ACHN (cell line): ENCODE measurements at places on chromosomes 6 and 20.

GRCh38 chr20:2692036-2692885 is at the start of gene EBF4:
TSS of gene EBF4 (plus strand) at chr20:2692780. CDS start at chr20:2693646, 866 bp downstream.
- DNase-seq, result peak; percentile 31

DNA sequence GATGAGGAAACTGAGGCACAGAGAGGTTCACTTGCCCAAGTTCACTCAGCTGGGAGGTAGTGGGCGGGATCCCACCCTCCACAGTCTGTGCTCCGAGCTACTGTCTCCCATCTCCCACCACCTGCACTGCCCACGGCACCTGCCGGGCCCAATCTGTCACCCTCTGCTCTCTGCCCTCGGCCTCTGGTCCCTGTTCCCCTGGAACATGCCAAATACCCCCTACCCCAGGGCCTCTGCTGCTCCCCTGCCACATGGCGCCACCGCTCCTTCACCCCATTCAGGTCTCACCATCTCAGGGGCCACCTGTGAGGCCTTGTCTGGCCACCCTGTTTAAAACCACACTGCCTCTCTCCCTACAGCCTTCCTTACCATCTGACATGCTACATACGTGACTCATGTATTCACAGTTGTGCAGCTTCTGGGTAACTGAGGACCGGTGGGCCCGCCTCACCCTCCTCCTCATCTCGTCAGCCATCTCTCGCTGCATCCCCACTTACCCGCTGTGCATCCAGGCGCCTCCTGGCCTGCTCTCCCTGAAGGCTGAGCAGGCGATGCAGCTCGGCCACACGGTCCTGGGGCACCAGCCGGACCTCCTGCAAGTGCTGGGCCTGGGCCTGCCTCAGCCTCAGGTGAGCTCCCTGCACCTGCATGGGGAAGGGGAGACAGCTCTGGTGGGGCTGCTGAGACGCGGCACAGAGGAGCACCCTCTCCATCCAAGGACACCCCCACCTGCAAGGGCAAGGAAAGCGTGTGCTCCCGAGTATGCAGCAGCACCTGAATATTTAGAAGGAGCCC is 50.6 kb downstream of the GINS1 start:
- no peak for DNase-seq

- peak; percentile 26 for DNase-seq
Measured at GRCh38 chr6:145887969-145888368, 73.4 kb upstream of the FBXO30 start.

GRCh38 chr20:20498076-20498861 is 130.4 kb downstream of the INSM1 start:
- no peak for DNase-seq

- no peak for DNase-seq
Measured at GRCh38 chr6:118522422-118522821, 25.7 kb upstream of the PLN start.

DNA sequence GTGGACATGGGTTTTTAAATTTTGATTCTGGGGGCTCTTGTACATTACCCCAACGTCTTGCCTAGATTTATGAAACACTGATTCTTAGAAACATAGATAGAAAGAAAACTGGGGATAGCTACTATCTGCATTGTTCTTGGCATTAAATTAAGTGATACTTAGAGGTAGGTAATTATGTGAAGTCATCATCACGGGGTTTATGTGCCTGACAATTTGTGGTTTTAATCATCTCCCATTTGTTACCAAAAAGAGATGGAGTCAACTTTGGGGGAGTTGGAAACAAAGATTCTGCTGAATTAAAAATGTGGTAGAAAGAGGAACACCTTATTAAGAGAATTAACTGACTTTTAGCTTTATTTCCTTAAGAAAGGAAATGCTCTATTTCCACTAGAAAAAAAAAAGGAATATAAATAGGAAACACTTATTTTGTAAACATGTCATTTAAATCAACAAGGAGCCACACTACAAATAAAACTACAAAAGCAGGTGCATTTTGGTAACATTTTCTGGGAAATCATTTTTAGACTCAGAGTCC is 5.6 kb downstream of the TNFAIP3 start:
- DNase-seq, result no peak

DNA sequence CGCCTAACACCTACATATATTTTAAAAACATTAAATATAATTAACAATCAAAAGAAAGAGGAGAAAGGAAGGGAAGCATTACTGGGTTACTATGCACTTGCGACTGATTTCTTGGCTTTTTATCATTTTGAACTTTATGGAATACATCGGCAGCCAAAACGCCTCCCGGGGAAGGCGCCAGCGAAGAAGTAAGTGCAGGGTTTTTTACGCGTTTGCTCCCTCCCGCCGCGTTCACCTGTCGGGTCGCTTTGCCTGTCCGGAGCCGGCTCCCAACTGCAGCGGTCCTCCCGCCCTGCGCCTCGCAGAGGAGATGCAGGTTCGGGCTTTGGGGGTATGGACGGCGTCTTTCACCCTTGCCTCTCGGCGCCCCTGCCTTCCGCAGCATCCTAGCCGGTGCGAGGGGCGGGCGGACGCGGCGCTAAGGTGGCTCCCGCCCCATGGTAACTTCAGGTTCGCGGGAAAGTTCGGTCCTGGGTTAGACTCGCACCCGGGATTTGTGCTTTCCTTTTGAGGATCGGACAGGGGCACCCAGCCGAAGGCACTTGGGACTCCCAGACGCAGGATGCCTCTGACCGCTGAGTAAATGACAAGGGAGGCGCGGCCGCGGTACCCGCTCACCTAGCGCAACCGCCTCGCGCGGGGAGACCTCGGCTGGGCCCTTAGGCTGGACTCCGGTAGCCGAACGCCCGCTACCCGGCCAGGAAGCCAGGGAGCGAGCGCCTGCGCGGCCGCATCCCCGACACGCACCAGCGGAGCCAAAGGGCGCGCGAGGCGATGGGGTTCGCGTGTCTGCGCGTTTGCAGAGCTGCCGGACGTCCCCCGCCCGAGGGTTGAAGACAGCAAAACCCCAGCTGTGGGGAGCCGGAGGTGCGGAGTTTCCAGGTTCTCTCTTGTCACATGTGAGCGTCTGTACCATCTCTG is 891 bp downstream of the RSPO3 start:
- peak; percentile 43 for DNase-seq
